Small intestine (tissue), 16 donors: ENCODE measurements at places on chromosomes 6 and 20. TPM values are rescaled to one million over a fixed set of nuclear protein-coding genes. Genes with fewer than 3 reads are reported as not detected.

The WRNIP1 gene
- polyA plus RNA-seq: 52.2 TPM

The ECT2L gene
- polyA plus RNA-seq: not detected

The PFDN4 gene
- 43.0 TPM for polyA plus RNA-seq

The ZC3H12D gene
- polyA plus RNA-seq: 3.2 TPM

The FGD2 gene
- 5.7 TPM for polyA plus RNA-seq

The FAM83C gene
- polyA plus RNA-seq: 0.04 TPM

The MROH8 gene
- 0.54 TPM for polyA plus RNA-seq

The ZBP1 gene
- polyA plus RNA-seq: 2.7 TPM

The OPN5 gene
- polyA plus RNA-seq: not detected

The PCK1 gene
- 439 TPM for polyA plus RNA-seq

The CPXM1 gene
- not detected for polyA plus RNA-seq

The PCMTD2 gene
- polyA plus RNA-seq: 19.9 TPM

The BTNL2 gene
- 0.58 TPM for polyA plus RNA-seq

The SAMD3 gene
- 0.24 TPM for polyA plus RNA-seq

The SAPCD1 gene
- polyA plus RNA-seq: 15.5 TPM

The ADGRF1 gene
- 1.6 TPM for polyA plus RNA-seq

The TOP1 gene
- 46.2 TPM for polyA plus RNA-seq

The ADRM1 gene
- 44.5 TPM for polyA plus RNA-seq

The MYB gene
- polyA plus RNA-seq: 12.0 TPM

The ARG1 gene
- polyA plus RNA-seq: 0.34 TPM

The TCP11 gene
- 0.03 TPM for polyA plus RNA-seq

The VSX1 gene
- not detected for polyA plus RNA-seq

The OR2H2 gene
- polyA plus RNA-seq: not detected

The KIF25 gene
- not detected for polyA plus RNA-seq

The SLCO4A1 gene
- 0.58 TPM for polyA plus RNA-seq

The RIPPLY2 gene
- polyA plus RNA-seq: not detected

The DBNDD2 gene
- polyA plus RNA-seq: 98.6 TPM

The RBBP8NL gene
- 28.0 TPM for polyA plus RNA-seq

The B3GALT4 gene
- 10.8 TPM for polyA plus RNA-seq

The SGK2 gene
- polyA plus RNA-seq: 17.6 TPM

The TRIM27 gene
- polyA plus RNA-seq: 30.5 TPM

The CTAGE9 gene
- polyA plus RNA-seq: not detected

The ADGRF5 gene
- polyA plus RNA-seq: 7.4 TPM

The BLOC1S5 gene
- 11.9 TPM for polyA plus RNA-seq

The TMEM170B gene
- 0.54 TPM for polyA plus RNA-seq

The C6orf120 gene
- 8.4 TPM for polyA plus RNA-seq

The PRSS35 gene
- not detected for polyA plus RNA-seq

The RBL1 gene
- 1.1 TPM for polyA plus RNA-seq

The IPCEF1 gene
- polyA plus RNA-seq: 2.1 TPM

The COL21A1 gene
- polyA plus RNA-seq: 8.1 TPM

The SH3BGRL2 gene
- polyA plus RNA-seq: 54.6 TPM

The ARMC2 gene
- 3.0 TPM for polyA plus RNA-seq

The NRSN2 gene
- polyA plus RNA-seq: 14.3 TPM

The IL17A gene
- not detected for polyA plus RNA-seq
